Caki2 (cell line): ENCODE measurements at places on chromosomes 2 and 18. TPM values are rescaled to one million over a fixed set of nuclear protein-coding genes. Genes with fewer than 3 reads are reported as not detected.

GRCh38 chr18:62566199-62566598, 43.4 kb downstream of the ZCCHC2 start:
- DNase-seq, result peak; percentile 1

GRCh38 chr2:120091436-120091835, 78.6 kb downstream of the EPB41L5 start:
- no peak for DNase-seq

DNA sequence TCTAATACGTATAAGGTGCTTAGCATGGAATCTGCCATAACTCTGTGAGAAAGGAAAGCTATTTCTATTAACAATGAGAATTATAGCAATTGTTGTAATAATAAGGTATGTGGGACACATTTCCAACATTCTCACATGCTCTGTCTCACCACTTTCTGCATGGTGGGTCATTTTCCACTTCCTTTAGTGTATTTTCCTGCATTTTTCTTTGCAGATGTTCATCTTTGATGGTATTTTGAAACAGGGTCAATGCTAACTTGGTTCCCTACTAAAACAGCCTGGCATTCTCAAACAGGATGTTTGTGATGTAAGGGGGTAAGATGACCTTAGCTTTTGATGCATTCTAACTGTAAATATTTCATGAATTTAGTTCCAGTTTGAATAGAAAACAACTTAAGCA, 54.7 kb downstream of the MYO1B start:
- no peak for DNase-seq

DNA sequence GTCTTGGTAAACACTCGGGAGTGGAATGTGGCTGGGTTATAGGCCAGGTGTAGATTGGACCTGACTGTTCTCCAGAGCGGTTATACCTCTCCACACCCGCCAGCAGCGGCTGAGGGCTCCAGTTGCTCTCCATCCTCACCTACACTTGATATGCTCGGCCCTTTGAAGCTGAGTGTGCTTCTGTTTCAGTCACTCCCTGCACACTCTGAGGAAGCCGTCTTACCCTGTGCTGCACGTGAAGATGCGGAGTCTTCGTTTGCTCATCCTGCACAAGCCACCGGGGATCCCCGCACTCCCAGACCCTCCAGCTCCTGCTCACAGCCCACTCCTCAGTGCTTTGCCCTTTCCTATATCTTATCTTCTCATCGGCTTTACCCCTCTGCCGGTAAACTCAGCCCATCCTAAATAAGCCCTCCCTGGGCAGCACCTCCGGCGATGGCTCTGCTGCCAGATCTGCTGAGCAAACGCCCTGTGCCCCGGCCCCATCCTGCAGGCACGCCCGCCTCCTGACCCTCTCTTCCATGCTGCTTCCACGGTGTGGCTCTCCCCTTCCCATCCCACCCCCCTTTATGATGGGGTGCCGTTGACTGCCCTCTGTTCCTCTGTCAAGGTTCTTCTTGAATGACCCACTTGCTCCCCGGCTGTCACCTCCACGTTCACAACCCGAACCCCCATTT, 47.3 kb upstream of the ODC1 start:
- DNase-seq, result no peak

The ANKRD53 gene
- not detected in 2 replicates for total RNA-seq

DNA sequence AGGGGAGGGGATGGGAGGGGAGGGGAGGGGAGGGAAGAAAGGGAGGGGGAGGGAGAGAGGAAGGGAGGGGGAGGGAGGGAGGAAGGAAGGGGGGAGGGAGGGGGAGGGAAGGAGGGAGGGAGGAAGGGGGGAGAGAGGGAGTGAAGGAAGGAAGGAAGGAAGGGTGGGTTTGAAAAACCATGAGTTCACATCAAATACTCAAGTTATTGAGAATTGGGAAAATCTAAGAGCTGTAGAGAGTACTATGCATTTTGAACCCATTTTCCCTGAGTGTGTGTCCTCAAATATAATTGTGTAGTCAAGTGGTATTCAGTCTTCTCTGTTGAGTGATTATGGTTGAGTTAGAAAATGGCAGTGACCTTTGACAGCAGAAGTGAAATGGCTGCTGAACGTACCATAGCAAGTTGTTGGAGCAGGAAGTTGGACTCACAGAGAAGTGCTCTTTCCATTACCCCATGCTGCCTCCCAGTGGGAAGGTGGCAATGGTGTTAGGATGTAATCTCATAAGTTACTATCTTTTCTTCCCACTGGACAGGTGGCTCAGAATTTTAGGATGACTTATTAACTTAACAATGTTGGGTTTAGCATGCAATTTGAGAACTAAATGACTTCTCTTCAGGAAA, 214.6 kb downstream of the SETBP1 start:
- DNase-seq, result peak; percentile 4

The RAPGEF4 gene
- 3.3 TPM in 1 of 2 replicates, not detected in the other for total RNA-seq

The ALPI gene
- not detected in 2 replicates for total RNA-seq

The GALNT13 gene
- total RNA-seq, result not detected in 2 replicates

The BIN1 gene
- 89.3 and 101 TPM in 2 replicates for total RNA-seq

The CFAP221 gene
- total RNA-seq, result 1.6 and 2.4 TPM in 2 replicates

- peak; percentile 51 for DNase-seq
These were observed 95.4 kb downstream of the LAMA1 start for GRCh38 chr18:7021994-7022840.

- no peak for DNase-seq
These were observed 199.7 kb downstream of the PID1 start for GRCh38 chr2:229071292-229071976.

The DOK6 gene
- total RNA-seq, result 0.09 and 0.30 TPM in 2 replicates

DNA sequence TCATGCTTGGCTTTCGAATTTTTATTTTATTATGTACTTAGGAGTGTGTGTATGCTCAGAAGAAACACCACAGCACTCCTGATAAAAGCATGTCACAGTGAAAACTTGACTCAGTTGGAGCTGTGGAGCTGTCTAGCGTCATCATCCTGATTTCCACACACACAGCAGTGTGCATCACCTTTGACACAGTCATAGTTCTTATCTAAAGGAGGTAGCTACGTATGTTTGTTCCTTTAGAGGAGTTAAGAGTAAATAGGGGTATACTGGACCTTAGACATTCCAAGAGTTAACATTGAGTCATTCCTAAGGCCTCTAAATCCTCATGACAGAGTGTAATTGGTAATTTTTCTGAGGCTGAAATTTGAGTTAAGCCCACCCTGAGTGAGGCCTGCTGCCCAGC, 96.9 kb downstream of the PHLPP1 start:
- DNase-seq, result no peak
